ENCODE measurements at places on chromosomes 3 and 15.

DNA sequence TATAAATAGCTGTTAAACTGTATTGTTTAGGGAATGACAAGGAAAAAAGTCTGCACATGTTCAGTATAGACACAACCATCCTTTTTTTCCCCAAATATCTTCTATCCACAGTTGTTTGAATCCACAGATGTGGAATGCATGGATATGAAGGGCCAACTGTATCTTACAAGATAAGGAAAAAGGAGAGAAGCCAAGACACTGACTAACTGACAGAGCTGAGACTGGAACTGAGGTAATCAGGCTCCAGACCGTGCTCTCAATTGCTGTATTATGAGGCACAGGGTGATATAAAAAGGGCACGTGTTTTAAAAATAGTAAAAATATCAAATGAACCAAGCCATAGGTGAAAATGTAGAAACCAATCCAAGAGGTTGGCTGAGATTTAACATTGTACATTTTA is 49.0 kb downstream of the DHX36 start:
- no peak for DNase-seq

DNA sequence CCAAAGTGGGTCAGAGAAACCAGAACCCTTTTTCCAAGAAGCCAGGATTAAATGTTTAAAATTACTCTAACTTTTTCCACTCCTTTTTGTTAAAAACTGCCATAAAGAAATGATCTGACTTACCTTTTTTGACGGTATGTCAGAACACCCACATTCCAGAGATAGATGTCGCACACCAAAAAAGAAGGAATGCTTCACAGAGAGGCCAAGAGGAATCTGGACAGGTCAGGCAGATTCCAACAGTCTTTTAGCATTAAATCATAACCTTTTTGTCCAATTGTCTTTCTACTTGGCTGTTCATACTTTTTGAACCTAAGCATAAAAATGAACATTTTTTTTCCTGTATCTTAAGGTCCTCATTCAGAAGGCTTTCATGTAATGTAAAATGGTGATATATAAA is 846.9 kb downstream of the NSUN3 start:
- no peak for DNase-seq

DNA sequence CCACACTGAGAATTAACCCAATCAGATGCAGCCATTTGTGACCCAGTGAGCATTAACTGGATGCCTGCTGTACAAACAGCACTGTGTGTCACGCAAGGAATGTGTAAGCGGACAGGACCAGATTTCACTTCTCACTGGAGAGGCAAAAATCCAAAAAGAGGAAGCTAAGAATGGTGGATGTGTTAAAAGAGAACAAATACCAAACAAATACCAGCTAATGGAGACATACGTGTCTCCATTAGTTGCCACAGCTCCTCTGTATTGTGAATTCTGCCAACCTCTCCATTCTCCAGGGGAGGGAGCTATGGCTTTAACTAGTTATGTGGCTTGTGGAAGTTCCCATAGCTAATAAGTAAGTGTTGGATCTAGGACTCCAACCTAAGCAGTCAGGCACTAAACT is 2.6 kb downstream of the LTF start:
- DNase-seq = no peak

DNA sequence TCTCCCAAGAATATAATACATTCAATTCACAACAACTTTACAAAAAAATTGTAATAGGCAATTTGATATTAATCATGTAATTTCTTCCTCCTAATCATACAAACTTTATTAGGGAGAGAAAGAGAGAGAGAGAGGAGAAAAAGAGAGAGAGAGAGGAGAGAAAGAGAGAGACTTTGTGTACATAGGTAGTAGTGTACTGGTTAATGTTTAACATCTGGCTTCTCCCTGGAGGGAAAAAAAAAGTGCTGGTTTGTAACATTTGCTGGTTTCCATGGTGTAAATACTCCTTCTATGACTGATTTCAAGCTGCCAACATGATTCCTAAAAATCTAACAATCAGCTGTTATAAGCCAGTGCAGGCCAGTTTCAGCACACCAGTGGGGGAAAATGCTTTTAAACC is 98.0 kb upstream of the ARHGEF26 start:
- no peak for DNase-seq

- DNase-seq = no peak
These were observed 27.3 kb upstream of the SLC9A9 start for GRCh38 chr3:143875546-143875945.

GRCh38 chr3:196214783-196215441 is 1.4 kb upstream of the SLC51A start:
- no peak for DNase-seq

DNA sequence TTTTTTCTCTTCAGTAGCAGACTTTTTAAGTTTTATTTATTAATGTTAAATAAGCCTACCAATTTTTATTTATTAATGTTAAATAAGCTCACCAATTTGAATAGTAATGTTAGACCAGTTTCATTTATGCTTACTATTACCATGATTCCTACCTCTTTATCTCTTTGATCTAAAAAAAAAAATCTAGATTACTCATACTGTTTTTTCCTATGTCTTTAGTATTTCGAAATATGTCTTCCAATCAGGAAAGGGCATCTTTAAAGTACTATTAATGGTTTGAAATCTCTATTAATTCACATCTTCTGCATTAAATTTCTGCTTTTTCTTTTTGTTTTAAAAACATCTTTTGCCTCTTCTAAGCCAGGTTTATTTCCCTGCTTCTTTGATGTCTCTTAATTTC is 27.5 kb upstream of the MAPKBP1 start:
- no peak for DNase-seq

DNA sequence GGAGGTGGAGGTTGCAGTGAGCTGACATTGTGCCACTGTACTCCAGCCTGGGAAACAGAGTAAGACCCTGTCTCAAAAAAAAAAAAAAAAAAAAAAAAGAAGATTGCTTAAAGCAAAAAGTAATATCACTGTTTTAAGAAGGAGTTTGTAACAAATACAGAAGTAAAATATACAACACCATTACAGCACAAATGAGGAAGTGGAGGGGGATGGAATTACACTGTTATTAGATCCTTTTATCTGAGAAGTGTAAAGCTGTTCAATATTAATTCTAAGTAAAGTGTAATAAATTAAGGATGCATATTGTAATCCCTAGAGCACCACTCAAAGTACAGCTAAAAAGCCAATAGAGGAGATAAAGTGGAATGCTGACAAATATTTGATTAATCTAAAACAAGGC is 47.0 kb upstream of the SNRPA1 start:
- no peak for DNase-seq

GRCh38 chr3:95905182-95905581 is 909.2 kb upstream of the EPHA6 start:
- DNase-seq = no peak

DNA sequence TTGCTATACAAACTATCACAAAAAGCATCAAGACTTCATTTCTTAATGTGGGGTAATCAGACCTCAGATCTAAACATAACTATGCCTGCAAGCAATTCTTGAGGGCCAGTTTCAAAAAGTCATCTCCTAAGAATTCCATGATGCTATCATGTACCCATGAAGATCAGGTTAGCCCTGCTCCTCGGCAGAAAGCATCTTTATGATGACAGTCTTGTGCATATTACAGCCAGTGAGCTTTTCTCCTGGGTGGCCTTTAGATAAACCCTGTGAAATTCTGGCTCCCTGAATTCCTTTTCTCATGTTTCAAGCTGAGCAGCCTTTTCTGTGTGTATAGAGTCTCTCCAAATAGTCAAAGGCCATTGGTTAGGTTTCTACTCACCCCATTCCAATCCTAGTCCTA is 201.9 kb upstream of the MCTP2 start:
- DNase-seq = no peak

DNA sequence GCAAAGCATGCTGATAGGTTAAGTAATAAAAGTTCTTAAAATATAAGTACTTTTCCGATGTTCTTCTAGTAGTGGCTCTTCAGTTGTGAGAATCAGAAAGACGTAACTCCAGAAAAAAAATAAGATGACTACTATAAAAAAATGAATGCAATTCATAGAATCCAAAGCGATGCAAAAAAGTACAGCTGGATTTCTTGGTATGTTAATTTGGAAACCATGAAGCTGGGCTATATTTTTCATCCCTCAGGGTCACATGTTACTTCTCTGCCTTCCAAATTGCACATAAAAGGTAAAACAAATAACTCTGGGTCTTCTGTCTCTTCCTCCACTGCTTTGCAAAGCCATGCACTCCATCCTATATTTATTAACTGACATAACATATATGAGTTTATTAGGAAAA is 843.9 kb upstream of the DPPA4 start:
- DNase-seq = no peak

DNA sequence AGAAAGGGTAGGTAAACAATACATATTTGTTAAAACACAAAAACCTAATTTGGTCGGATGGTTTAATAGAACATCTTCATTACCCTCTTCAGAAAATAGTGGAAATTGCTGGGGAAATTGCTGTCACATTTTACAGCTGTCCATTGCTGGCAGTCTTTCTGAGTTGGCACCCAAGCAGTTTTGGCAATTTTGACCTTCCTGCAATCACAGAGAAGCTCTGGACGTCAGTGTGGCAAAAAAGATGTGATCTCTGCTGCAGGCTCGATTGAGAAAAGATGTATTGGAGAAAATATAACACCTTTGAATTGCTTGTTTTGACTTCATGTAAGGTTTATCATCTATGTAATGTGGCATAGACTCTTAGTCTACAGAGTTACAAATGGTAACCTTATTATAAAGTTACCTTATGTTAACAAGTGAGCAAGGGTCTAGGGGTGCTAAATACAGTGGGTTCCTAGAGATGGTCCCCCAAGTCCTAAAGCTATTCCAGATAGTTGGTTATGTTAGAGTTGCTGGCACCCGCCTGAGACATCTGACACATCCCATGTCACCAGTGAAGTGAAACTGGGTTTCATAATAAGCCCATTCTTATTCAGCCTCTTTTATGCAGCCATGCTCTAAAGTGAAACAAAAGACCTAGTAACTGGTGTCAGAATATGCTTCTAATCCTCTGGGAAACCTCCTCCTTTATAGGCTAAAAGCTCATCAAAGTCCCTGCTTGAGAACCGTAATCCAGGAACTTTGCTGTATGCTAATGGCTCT is 14.0 kb downstream of the UBE2E1 start:
- no peak for DNase-seq

DNA sequence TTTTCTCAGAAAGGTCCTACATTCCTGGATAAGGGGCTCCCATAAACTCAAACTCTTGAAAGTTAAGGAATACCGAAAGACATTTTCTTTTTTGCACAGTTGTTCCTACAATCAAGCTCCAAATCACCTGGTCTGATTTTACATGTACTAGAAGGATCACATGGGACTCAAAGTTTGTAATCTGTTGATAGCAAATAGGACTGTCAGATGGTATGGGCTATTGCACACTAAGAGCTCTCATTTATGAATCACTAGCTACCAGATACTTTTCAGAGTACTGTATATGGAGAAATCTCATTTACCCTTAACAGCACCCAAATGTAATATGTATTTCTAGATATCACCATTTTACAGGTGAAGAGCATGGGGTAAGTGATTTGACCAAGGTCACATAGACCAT is 49.5 kb upstream of the CMSS1 start:
- DNase-seq = no peak

DNA sequence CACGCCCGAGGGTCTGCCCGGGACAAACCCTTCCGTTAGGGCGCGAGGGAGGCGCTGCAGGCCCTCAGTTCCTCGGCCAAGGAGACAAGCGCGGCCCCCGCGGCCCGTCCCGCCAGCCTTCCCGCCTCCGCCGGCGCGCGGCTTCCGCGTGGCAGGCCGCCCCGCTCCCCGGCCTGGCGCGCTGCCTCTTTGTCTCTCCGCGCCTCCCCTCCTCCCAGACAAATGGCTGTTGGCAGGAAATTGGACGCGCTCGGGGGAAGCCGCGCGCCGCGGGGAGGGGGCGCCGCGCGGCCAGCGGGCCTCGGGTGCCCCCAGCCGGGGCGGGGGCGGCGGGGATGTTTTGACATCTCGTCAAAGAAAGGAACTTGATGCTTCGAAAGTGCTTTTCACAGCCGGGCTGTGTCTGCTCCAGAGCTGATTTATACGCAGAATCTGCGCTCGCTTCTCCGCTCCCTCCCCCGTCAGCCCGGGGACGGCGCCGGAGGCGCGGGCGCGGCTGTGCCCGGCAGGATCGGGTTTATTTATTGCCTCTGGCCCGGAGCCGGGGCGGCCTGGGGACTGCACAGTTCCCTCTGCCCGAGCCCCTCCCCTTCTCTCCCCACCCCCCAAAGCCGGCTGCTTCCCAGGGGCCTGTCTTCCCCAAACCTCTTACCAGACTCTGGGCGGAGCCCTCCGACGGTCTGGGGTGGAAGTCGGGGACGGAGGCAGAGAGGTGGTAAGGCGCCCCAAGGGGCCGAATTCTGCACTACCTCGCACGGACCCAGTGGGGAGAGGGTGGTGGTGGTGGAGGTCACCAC is 20.7 kb downstream of the SHF start:
- peak; percentile 73 for DNase-seq

GRCh38 chr3:41224120-41224806 is 25.0 kb downstream of the CTNNB1 start:
- no peak for DNase-seq

DNA sequence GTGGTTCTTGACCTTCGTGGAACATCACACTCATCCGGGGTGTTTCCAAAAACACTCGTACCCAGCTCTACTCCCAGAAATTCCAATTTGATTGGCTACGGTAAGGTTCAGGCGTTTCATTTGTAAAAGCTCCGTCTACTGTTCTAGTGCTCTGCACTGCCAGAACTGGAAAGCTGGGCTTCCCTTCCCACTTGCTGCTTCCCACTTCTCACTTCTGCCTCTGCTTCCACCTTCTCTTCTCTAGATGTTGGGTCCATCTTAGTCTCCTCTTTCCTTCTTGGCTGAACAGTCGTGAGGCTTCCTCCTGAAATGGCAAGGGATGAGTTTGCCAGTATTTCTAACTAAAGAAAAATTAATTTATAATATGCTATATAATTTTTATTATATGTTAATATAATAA is 29.8 kb upstream of the RHCG start:
- DNase-seq = no peak

DNA sequence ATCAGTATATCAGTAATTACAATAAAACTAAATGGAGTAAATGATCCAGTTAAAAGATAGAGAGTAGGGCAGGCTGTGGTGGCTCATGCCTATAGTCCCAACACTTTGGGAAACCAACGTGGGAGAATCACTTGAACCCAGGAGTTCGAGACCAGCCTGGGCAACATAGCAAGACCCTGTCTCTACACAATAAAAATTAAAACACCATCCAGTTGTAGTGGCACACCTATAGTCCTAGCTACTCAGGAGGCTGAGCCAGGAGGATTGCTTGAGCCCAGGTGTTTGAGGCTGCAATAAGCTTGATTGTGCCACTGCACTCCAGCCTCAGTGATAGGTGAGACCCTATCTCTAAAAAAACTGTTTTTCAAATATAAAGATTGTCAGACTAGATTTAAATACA is 5.9 kb upstream of the KCNMB3 start:
- DNase-seq = no peak

- no peak for DNase-seq
These were observed 66.1 kb downstream of the HMG20A start for GRCh38 chr15:77486542-77487468.

DNA sequence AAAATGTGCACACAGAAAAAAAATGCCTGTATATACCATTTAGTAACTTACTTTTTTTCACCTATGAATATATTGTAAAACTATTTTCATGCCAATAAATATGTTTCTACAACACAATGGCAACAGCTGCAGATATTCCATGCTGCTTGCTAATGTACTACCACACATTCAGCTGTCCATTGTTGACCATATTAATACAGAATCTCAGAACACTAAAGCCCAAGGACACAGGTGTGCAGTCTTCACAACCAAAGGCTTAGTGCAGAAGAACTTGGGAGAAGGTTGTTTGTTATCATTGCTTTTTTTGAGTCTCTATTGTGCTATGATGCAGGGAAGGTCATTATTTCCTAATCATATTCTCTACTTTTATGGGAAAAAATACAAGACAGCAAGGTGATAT is 79.6 kb downstream of the DIPK2A start:
- DNase-seq = no peak

Measured in activated CD4-positive, alpha-beta T cell treated with anti-CD3 and anti-CD28 coated beads for 1 hour (primary cell).